ENCODE measurements at places on chromosomes 5 and 9.
A peak's percentile ranks its signal among the peaks of the same experiment; 100 is the strongest.

GRCh38 chr9:107569174-107569573 lies 79.6 kb upstream of the KLF4 start:
- no peak for DNase-seq

- no peak for DNase-seq
These were observed 23.2 kb upstream of the CARNMT1 start for GRCh38 chr9:75051285-75051684.

DNA sequence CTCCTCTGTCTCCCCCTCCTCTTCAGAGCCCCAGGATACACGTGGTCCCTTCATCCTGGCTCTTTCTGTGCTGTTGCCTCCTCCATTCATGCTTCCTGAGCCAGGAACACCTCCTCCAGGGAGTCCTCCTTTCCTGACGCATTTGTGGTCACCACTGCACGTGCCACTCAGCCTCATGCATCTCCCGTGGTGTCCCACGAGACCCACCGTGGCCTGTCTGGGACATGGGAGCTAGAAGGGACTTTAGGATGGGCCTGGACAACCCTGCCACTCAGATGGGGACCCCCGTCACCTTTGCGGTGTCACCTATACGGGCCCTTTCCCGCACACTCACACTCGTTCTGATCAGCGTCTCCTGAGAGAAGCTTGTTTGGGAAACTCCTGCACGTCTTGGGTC lies 6.7 kb downstream of the GLIPR2 start:
- DNase-seq: no peak

DNA sequence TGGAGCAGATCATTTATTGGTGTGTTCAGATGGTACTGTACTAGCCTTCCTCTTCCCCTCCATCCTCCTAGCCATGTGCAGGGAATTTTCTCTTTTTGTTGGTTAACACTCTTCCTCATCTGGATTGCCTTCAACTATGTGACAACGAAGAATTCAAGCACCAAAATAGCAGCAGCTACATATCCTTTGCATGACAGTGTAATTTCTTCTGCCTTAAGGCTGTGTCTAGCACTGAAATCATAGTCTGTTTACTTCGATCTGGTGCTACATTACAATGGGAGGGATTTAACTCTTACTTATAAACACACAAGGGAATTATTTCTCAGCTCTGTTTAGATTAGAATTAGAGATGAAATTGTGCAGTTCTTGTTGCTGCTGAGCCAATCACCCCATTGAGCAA lies 260.4 kb downstream of the ARL15 start:
- DNase-seq: no peak

- no peak for DNase-seq
These were observed 90.5 kb upstream of the TRIM32 start for GRCh38 chr9:116596646-116597045.

- DNase-seq: no peak
These were observed 23.4 kb downstream of the CETN3 start for GRCh38 chr5:90386099-90386710.

- no peak for DNase-seq
These were observed 9.4 kb upstream of the CCL28 start for GRCh38 chr5:43421450-43422133.

- no peak for DNase-seq
These were observed 112.2 kb upstream of the SHB start for GRCh38 chr9:38181232-38181631.

DNA sequence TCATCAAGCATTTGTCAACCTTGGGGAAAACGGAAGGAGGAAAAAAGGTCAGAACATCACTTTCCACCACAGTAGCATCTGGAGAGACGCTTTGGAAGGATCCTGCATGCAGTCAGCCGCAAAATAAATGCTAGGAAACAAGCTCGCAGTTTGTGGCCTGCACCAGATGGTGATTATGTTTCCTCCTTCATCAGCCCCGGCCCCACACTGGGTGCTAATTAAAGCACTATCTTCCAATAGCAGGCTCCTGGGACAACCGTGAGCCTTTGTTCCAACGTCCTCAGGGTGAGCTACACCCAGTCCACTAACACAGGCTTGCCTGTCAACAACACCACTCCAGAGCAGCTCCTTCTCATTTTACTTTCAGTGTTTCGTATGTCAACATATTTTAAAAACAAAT lies 64.0 kb downstream of the RNF130 start:
- DNase-seq: no peak

- DNase-seq: peak; percentile 47
These were observed 18.1 kb upstream of the WWC1 start for GRCh38 chr5:168273056-168273980.

DNA sequence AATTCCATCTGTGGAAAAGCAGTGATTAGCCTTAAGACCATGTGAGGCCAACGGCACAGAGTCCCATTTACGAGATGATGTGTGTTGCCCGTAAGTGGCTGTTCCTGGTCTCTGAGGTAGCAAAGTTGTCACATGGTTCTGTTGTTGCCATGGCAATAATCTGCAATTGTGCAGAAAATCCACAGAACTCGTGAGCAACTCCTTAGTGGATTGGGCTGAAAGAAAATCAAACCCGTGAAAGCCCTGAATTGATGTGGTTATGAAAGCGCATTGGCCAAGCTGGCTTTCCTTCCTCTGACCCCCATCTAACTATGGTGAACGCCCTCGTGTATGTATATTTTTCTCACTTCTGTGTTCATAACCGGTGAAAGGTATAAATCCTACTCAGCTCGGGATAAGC lies 614.7 kb downstream of the EBF1 start:
- DNase-seq: no peak

GRCh38 chr5:143064676-143065075 lies 294.5 kb downstream of the ARHGAP26 start:
- DNase-seq: no peak

- DNase-seq: no peak
These were observed 21.3 kb downstream of the ADRA1B start for GRCh38 chr5:159937580-159937979.

- DNase-seq: no peak
These were observed 128.9 kb downstream of the GDNF start for GRCh38 chr5:37710965-37711364.

- DNase-seq: no peak
These were observed 303.5 kb downstream of the PLK2 start for GRCh38 chr5:58156361-58156760.

DNA sequence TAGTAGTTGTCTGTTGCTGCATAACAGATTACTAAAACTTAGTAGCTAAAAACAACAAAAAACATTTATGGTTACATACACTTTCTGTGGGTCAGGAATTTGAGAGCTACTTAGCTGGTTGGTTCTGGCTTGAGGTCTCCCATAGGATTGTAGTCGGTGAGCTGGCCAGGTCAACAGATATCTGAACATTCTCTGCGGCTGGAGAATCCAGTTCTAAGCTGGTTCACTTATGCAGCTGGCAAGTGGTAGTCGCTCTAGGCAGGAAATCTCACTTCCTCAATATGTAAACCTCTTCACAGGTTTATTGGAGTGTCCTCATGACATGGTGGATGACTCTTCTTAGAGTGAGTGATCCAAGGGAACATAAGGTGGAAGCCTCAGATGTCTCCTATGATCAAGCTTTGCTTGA lies 65.7 kb upstream of the TNFAIP8 start:
- no peak for DNase-seq

- DNase-seq: no peak
These were observed 80.0 kb downstream of the AK8 start for GRCh38 chr9:132797861-132798659.

- DNase-seq: no peak
These were observed 117.4 kb downstream of the RGS3 start for GRCh38 chr9:113580954-113581311.

DNA sequence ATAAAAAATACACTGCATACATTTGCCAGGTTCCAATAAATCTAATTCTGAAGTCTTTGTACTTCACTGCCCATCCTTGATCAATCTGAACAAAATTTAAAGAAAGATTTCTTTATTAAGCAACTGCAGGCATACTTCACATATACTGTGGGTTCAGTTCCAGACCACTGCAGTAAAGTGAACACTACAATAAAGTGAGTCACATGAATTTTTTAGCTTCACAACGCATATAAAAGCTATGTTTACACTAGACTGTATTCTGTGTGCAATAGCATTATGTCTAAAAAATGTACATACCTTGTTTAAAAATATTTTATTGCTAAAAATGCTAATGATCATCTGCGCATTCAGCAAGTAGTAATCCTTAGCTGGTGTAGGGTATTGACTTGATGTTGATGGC lies 52.1 kb downstream of the SSBP2 start:
- no peak for DNase-seq

DNA sequence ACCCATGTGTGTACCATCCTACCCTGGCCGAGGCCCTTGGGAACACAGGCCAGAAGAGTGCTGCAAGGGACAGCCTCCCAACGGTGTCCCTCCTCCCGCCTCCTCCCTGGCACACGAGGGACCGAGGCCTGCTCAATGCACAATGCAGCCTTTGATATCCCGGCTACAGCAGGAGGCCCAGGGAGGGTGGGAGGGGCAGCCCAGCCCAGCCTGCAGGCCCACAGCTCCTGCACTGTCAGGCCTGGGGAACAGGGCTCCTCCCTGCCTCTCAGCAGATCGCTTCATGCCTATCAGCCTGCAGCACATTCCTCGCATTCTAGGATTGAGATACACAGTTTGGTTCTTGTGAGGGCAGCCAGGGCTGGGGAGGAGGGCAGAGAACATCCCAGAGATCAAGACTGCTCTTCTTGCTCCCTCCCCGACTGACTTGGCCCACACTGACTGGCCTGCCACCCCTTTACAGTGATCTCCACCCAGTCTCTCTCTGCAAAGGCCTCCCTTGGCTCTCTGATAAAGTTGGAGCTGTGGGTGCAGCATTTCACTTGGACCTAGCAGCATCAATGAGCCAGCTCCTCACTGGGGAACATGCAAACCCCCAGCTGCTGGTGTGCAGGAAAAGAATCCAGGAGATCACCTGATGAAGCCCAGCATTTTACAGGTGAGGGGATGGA lies at the start of gene SH3TC2:
TSS of gene SH3TC2 (minus strand) at position 46 of the 671 bp plus-strand sequence. CDS start at position 6, 40 bp downstream.
- DNase-seq: no peak

DNA sequence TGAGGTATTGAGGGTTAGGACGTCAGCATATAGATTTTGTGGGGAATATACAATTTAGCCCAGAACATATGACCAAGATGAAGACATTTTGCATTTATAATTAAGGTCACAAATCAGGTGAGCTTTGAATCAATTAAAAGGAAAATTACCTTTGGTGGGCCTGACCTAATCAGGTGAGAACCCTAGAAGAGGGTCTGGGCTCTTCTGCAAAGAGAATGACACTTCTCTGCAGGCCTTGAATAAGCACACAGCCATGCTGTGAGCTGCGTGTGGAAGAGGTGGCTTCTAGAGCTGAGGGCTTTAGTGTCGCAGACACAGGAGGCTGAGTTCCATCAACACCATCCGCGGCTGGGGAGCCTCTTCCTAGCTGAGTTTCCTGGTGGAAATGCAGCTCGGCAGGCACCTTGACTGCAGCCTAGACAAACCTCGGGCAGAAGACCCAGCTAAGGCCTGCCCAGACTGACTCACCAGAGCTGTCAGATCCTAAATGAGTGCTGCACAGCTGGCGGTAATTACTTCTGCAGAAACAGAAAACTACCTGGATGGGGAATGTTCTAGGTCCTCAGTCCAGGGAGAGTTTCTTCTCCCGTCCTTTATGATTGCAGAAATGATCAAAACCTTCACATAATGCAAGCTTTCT lies 287.5 kb upstream of the IRX1 start:
- no peak for DNase-seq

GRCh38 chr5:123720955-123721354 lies 209.0 kb downstream of the CSNK1G3 start:
- DNase-seq: no peak

DNA sequence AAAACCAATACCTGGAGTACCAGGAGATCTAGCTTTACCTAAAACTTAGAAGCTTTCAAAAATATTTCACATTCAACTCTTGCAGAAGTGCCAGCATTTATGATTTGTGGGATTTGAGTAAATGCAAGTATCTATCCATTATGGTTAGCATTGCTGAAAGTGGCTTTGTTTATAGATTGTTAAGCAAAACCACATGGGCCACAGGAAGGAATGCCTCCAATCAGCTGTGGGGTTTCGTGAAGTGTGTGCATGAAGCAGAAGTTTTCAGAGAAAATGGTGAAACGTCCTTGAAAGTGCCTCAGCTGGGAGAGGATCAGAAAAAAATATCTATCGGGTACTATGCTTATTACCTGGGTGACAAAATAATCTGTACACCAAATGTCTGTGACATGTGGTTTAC lies 4.2 kb downstream of the LECT2 start:
- no peak for DNase-seq

- no peak for DNase-seq
These were observed 125.2 kb upstream of the SMIM23 start for GRCh38 chr5:171660434-171660833.

DNA sequence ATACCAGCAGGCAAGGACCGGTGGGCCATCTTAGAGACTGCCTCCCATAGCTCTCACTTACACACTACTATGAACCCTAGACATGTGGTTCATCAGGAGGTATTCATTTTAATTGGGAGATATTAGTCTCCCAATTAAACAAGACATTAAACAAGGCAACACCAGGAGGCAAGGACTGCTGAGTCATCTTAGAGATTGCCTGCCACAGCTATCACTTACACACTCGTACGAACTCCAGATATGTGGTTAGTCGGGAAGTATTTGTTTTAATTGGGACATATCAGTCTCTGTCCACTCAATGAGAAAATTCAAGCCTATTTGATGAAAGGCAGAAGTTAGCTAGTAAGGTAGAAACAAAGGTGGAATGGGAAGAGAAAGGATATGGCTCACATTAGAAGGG lies 343.9 kb downstream of the NFIB start:
- DNase-seq: no peak

DNA sequence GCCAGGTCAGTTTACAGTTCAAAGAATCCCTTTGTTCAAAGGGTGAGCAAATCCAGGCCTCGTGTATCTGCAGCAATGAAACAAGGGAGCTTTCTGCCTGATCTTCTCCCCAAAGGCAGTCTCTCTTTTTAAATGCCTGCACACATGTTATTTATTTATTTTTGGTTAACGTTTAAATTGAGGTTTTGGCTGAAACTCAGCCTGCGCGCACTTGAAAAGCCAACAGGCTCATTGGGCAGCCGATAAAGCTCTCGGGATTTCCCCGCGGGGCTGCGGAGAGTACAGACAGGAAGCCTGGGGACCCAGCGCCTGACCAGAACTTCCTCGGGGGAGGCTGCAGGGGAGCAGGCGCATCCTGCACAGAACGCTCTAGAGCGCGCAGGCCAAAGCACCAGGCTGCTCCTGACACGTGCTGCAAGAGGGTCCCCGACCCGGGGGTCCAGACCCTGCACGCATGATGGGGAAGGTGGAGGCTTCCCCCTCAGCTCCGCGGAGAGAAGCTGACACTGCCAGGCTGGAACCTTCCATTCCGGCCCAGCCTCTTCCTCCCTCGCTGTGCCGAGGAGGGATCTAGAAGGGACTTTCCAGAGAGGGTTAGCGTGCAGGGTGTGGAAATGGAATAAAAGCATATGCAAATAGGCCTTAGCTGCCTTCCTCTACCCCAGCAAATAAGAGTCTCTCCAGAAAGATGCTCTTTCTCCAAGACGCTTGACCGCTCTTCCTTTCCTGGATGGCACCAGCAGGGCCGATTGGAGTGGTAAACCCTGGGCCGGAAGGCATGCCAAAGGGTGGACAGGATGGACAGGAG lies 46.1 kb downstream of the PTTG1 start:
- DNase-seq: peak; percentile 91

All from activated CD4-positive, alpha-beta memory T cell treated with anti-CD3 and anti-CD28 coated beads for 36 hours (primary cell).